Caudate nucleus (tissue), 63 donors: ENCODE measurements at places on chromosomes 7 and 10.

DNA sequence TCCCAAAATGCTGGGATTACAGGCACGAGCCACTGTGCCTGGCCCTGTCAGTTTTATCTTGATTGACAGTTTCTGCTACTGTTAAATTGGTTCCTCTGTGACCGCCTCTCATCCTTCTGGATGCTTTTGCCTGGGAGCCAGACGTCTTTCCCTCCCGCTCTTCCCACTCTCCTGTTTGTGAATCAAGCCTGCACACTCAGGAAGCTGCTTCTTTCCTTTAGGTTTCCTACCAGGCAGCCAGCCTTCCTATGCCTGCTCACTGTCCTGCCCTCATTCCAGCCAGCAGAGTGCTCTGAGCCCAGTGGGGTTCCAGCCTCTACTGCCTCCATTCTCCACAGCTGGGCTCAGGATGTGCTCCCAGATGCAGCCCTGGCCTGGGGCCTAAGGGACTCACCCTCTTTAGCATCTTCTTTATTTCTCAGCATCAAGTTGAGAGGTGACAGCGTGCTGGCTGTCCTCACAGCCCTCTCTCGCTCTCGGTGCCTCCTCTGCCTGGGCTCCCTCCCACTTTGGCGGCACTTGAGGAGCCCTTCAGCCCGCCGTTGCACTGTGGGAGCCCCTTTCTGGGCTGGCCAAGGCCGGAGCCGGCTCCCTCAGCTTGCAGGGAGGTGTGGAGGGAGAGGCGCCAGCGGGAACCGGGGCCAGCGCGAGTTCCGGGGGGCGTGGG is 5.1 kb downstream of the SH2D4B start:
- no peak for DNase-seq

DNA sequence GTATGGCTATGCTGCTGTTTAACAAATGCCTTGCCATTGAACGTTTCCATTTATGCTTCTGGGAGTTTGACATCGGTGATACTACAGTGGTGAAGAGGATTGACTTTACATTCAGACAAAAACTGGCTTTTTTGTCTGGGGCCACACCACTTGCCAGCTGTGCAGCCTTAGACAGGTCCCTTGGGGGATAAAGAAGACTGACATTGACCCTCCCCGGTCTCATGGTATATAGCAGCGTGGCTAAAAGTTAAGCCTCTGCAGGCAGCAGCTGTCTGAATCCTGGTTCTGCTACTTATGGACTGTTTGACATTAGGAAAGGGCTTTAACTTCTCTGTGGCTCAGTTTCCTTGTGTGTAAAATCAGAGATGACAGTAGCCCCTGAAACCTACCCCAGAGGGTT is 42.0 kb upstream of the PTF1A start:
- no peak for DNase-seq

DNA sequence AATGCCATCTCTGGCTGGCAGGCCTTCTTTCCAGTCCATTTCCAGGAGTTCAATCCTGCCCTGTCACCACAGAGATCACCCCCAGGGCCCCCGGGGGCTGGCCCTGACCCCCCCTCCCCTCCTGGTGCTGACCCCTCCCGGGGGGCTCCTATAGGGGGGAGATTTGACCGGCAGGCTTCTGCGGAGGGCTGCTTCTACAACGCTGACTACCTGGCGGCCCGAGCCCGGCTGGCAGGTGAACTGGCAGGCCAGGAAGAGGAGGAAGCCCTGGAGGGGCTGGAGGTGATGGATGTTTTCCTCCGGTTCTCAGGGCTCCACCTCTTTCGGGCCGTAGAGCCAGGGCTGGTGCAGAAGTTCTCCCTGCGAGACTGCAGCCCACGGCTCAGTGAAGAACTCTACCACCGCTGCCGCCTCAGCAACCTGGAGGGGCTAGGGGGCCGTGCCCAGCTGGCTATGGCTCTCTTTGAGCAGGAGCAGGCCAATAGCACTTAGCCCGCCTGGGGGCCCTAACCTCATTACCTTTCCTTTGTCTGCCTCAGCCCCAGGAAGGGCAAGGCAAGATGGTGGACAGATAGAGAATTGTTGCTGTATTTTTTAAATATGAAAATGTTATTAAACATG is 6.0 kb downstream of the CHPF2 start:
- no peak for DNase-seq

DNA sequence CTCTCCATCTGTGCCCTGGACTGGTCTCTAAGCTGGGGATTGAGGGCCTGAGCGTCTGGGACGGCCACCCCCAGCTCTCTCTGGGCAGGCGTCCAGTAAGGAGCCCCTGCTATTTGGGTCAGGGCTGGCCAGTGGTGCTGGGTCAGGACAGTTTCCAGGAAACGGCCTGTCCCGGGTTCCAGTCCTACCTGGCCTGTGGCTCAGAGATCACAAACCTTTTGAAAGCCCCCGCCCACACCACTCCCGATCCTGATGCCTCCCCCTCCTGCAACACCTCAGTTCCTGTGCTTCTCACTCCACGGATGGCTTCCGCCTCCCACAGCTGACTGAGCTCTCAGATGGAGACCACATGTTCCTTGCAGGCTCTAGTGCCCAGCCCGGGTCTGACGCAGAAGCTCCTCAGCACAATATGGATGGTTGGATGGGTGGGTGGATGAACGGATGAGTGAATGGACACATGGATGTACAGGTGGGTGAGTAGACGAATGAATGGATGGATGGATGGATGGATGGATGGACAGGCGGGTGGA is 91.7 kb upstream of the PDGFA start:
- no peak for DNase-seq

- DNase-seq, result no peak
Measured at GRCh38 chr10:93063977-93064660, 3.5 kb downstream of the CYP26C1 start.

DNA sequence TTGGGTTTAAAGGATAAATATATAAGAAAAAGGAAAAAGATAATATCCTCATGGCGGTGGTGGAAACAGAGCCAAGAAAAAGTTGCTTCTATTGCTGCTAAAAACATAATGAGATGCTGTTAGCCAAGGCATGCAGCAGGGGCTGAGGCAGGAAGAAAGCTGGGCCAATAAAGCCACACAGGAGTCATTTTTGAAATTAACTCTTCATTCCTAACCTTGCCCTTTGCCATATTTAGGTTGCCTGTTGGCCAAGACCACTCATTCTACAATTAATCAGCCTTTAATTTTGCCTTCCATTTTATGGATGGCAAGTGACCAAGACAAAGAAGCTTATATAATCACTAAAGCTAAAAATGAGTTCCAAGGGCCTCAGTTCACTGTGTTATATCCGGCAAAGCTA is 58.2 kb downstream of the ARMH3 start:
- no peak for DNase-seq

DNA sequence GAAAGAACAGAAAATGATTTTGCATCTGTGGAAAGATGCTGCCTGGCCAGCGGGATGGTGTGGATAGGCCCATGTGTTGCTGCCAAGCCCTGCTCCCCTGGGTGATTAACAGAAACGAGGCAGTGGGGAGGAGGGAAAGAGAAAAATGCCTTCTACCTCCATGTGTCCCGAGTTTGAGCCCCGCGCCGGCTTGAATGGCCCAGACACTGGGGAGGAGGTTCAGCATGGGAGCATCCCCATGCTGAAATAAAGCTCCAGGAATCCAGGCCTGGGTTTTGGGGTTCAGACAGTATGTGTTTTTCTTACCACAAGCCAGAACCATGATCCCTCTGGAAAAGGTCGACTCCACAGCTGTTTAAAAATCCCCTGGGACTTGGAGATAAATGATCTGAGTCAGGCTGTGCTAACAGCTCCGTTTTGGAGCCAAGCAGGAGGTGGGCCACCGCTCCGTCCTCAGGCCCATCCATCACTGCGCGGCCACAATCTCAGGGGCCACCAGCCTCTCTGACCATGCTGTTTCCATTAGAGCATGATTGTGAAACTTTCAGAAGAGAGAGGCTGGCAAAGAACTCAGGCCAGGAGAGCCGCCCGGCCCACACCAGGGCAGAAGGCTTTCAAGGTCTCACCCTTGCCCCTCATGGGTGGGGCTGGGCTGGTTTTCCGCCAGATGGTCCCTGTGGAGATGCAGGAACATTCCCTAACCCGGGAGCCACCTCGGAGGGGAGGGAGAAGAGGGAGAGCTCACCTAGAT is 299.7 kb downstream of the ZEB1 start:
- no peak for DNase-seq

DNA sequence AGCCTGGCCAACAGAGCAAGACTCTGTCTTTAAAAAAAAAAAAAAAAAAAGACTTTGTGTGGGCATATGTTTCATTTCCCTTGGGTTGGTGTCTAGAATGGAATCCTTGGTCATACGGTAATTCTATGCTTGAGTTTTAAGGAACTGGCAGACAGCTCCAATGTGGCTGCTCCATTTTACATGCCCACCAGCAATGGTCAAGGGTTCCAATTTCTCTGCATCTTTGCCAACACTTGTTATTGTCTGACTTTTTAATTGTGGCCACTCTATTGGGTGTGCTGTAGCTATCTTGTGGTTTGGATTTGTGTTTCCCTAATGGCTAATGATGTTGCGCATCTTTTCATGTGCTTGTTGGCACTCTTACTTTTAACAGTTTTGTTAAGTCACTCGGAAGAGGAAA is 57.6 kb downstream of the BRI3 start:
- DNase-seq, result no peak

DNA sequence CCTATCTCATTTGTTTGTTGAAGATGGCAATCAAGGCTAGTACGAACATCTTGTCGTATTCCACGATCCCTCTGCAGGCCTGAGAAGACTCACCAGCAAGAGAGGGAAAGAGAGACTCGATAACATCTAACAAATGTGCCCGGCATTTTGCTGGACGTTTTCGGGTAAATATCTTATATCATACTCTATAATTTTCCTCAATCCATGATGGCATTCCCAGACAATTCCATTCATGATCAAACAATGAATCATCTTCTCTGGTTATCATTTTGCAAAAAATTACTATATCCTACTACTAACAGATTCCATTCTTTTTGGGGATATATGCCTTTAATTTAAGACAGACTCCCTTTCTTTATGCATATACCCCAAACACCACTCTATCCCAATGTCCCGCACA is 118.1 kb downstream of the TYW1B start:
- no peak for DNase-seq

GRCh38 chr10:34743814-34744213 is 71.3 kb downstream of the PARD3 start:
- no peak for DNase-seq

GRCh38 chr10:10647331-10647730 is 370.3 kb upstream of the CELF2 start:
- no peak for DNase-seq

DNA sequence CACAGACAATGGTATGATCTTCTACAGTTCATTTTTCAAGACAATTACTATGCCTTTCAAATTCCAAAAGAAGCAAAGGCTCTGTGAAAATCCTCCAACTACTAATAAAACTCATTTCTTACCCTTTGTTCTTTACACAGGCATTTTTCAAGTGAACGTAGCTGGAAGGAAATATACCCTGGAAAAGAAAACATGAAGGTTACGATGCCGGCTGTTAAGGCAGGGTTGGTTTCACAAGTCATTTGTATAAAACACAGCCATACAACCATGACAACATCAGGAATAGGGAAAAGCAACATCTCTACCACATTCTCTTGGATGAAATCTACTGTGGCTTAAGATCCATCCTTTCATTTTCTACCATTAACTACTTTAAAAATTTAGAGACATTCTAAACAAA is 207.9 kb downstream of the DOCK4 start:
- DNase-seq, result no peak

DNA sequence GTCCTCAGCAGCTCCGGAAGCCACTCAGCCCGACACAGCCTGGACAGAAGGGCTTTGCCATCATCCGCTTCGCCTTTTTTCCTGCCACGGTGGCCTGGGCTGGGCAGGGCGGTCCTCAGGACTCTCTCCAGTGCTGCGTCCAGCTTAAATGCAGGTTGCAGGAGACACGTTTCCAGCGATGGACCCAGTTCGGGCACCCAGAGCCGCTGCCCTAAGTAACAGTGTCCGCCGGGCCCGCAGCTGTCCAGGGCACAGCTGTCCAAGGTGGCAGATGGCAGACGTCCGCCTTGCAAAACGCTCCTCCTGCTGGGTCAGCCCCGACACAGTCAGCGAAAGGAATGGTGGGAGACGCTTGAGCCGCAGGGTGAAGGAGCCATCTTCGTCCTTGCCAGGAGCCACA is 37.0 kb upstream of the FOXL3 start:
- DNase-seq, result no peak

- no peak for DNase-seq
Measured at GRCh38 chr7:144725070-144725469, 110.8 kb downstream of the TPK1 start.

GRCh38 chr10:63563623-63564022 is 42.4 kb downstream of the REEP3 start:
- DNase-seq, result no peak

DNA sequence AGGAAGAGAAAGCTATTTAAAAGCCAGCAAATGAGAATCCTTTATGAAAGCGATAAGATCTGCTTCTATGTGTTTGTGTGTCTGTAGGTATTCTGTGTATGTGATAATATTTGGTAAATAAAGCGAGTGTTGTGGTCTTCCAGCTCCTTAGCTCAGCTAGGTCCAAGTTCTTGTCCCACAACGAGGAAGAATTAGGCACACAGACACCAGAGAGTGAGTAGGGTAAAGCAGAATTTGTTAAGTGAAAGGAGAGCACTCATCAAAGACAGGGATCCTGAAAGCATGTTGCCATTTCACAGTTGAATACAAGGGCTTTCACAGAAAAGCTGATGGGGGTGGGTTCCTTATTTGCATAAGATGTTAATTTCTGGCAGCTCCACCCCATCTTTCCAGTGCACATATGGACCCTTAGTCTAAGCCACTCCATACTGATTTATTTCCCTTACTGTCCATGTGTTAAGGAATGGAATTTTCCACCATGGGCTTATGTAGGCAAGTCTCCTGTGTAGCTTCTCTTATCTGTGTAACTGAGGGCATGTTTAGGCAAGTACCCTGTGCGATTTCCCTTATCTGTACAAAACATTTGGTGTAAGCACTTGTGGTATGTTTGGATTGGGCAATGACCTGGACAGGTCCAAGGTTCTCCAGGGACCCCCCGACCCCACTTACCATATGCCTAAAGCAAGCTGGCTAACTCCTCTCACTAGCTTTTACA is 165.9 kb upstream of the VIPR2 start:
- no peak for DNase-seq

DNA sequence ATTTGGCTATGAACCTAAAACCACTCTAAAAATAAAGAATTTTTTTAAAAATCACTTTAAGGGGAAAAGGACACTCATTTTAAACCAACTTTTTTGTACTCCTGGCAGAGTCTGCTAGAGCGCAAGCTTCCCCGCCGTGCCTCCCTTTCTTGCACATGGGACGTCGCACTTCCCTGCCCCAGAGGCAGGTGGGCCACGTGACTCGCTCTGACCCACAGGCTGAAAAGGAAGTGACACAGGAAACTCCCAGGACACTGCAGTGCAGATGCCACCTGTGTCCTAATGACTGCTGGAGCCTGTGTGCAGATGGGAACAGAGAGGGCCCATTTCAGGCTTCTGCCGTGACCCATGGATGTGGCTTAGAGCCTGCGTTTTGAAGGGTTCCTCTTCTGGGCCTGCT is 142.1 kb upstream of the LANCL2 start:
- no peak for DNase-seq
